Right lobe of liver (tissue), 6 donors: ENCODE measurements at places on chromosomes 5 and 9. TPM values are rescaled to one million over a fixed set of nuclear protein-coding genes. Genes with fewer than 3 reads are reported as not detected.
A peak's percentile ranks its signal among the peaks of the same experiment; 100 is the strongest.

DNA sequence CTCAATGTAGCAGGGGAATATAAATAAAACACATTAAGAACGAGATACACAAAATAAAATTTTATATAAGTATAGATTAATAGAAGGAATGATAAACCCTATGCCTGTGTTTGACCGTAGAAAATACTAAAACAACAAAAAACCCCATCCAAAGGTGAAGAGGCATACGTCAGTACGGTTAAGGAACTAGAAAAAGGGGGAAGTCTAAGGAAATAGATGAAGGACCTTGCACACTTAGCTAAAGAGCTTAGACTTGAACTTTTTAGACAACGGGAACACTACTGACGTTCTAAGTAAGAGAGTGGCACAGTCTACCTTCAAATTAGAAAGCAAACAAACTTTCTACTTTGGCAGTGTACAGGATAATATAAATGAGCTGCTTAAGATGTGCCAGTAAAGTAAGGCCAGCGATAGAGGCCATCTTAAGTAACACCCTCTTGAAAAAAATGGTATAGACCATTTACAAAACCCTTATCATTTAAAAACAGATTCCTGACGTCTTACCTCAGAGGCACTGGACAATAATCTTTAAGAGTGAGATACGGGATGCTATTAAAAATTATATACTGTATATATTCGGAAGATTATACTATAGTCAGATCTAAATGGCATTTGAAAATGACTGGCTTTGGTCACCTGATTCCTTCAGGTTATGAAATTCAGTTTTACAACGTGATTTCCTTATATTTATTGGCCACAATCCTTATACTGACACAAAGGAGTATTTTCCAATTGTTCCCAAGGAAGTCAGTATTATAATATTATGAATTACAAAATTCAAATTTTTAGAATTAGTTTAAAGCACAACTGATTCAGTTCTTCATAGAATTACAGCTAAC lies 8.5 kb downstream of the PANK3 start:
- DNase-seq = no peak

DNA sequence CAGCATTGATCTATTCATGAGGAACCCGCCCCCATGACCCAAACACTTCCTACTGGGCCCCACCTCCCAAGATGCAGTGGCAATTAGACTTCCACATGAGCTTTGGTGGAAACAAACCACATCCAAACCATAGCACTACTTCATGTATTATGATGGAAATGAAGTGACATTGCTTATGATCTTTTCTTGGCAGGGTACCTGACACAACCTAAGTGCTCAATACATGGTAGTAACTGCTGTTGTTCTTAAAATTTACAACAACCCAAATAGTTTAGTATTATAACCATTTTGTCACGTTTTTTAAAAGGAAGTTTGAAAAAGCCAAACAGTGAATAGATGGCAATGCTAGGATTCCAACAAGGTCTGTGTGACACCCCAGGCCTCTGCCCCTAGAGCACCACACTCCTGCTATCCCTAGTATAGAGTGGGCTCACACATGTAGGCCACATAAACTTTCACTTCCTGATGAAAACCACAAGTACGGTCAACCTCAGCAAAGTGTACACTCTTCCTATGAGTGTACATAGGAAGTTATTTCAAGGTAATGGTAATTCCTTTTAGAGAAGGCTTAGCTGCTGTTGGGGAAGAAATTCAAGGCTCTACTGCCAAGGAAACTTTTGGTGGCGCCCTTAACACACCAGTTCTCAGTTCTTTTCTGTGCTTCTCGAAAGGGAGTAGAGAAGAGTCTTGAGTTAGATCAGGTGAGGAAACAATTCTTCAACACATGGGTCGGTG lies 97.6 kb downstream of the ARSB start:
- no peak for DNase-seq

Gene CTNND2
- total RNA-seq = 1.1 TPM

DNA sequence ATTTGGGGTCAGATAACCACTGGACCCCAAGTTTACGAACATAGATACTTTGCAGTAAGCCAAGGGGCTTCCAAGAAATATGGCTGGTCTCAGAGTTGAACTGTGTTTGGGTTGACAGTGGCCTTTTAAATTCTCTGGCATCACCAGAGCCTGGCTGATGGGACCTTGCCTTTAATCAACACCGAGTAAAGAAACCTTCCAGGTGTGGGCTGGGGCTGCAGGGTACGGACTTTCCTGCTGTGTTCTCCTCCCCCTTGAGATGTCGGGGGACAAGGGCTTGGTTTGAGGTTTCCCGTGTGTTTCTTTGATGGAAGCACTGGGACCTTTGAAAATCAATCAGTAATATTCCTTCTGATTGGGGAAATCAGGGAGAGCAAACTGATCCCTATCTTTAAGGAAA lies 140.1 kb downstream of the MTX3 start:
- peak; percentile 5 for DNase-seq

Gene NFIB
- 42.2 TPM for total RNA-seq

GRCh38 chr5:60355181-60355580 lies 344.8 kb downstream of the DEPDC1B start:
- no peak for DNase-seq

DNA sequence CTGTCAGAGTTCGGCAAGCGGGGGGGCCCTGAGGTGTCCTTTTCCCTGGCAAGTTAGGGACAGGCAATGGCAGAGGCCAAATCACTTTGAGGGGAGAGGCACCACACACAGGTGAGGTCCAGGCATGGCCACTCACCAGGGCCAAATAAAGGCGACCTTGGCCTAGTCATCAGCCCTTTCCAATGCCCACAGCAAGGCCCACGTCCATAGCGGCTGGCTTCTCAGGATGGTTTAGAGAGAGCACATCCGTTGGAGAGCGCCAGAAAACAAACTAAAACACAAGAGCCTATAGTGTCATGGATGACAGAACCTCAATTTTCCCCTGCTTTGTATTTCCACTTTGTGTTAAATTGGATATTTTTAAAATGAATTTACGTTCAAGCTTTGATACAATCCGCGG lies 7.0 kb downstream of the CCNJL start:
- peak; percentile 37 for DNase-seq

DNA sequence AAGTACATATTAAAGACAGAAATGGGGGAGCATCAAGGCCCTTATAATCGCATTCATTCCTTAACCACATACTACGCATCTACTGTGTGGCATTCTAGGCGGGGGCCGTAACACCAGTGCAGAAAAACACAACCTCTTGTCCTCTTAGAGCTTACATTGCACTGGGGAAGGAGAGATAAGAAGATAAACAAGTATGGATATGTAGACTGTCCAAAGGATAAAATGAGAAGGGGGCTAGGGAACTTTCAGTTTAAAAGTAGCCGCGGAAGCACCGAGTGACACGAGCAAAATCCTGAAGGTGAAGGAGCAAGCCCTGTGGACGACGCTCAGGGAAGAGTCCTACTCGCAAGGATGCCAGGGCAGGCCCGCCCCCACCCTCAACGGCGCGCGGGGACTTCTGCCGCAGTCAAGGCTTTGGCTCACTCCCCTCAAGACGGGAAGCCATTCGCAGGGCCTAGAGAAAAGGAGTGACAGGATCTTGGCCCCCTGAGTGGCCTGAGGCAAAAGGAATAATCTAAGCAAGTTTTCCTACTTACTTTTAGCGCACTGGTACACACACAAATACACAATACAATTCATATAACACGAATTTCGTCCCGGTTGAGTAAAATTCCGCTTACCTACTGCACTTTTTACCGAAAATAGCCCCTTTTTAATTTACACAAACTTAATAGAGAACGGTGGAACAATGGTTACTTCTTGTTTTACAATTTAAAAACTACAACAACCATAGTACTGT lies 1.3 kb upstream of the NIPBL start:
- DNase-seq = peak; percentile 69

DNA sequence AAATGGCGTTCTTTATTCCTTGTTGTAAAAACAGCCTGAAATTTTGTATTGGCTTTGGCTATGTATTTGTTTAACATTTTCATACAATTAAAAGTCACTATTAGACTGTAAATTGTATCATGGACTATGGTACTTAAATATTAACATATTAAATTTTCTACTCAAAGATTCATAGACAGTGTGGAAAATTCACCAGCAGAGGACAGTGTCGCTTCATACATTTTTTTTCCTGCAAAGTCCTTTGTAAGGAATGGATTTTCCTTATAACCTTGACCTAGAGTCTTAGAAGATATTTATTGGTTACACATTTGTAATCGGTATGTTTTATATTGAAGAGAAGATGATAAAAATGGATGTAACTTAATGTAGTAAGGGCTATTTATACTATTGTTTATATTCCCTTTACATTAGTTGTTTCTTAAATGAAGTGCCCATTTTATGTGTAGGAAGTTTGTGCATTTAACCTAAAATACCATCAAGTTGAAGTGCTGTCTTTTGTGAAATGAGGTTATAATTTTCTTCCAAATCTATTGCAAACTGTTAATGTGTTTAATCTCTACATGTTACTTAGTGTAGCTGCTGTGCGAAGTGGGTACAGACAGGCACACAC lies 150.1 kb downstream of the KDM4C start:
- DNase-seq = no peak

GRCh38 chr5:175052351-175052750 lies 328.0 kb downstream of the MSX2 start:
- DNase-seq = no peak

DNA sequence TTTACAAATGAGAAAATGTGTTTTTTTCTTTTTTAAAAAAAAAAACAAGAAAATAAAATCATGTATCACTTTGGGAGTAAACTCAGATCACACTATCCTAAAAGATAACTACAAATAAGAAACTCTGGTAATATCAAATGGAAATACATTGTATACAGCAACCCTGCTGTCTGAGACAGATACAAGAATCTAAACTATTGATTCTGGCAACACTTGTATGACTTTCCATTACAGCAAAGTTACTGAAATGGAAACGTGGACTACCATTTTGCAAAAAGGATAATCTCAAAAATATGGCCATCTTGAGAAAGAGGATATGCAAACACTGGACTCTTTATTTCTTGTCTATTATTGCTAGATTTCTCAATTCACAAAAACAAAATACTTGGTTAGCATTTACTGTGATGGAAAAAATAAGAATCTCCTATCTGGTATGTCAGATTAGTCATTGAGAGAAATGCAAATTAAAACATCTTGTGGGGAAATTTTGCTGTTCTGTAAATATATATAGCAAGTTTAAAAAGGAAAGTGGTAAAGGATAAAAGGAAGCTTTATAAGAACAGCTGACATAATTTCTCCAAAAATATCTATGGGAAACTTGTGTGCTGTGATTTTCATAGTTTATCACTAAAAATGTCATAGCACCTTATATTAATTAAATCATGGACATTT lies 112.9 kb upstream of the FER start:
- DNase-seq = no peak

Gene ZDHHC11B
- total RNA-seq = 0.56 TPM

Gene HMCN2
- 0.31 TPM for total RNA-seq

Gene ECSCR
- total RNA-seq = 1.7 TPM

DNA sequence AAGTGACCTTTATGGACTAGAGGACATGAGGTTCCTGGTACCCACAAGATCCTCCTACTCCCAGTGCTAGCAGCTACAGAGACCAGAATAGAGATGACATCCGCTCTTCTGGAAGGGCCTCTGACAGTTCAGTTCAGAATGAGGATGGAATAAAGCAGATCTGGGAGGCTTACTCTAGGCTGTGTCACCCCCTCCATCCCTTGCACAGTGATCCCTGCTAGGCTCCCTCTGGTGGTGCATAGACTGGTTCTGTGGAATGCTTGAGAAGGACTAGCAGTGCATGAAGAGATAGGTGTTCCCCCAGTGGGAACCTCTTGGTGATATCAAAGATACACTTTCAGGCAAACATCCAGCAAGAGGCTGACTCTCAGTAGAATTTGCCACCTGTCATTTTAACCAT lies 83.0 kb downstream of the NPR3 start:
- no peak for DNase-seq

- DNase-seq = no peak
Measured at GRCh38 chr9:77433675-77434445, 214.3 kb downstream of the GNA14 start.

Gene PCDHB3
- not detected for total RNA-seq

Gene SERF1B
- 6.9 TPM for total RNA-seq

DNA sequence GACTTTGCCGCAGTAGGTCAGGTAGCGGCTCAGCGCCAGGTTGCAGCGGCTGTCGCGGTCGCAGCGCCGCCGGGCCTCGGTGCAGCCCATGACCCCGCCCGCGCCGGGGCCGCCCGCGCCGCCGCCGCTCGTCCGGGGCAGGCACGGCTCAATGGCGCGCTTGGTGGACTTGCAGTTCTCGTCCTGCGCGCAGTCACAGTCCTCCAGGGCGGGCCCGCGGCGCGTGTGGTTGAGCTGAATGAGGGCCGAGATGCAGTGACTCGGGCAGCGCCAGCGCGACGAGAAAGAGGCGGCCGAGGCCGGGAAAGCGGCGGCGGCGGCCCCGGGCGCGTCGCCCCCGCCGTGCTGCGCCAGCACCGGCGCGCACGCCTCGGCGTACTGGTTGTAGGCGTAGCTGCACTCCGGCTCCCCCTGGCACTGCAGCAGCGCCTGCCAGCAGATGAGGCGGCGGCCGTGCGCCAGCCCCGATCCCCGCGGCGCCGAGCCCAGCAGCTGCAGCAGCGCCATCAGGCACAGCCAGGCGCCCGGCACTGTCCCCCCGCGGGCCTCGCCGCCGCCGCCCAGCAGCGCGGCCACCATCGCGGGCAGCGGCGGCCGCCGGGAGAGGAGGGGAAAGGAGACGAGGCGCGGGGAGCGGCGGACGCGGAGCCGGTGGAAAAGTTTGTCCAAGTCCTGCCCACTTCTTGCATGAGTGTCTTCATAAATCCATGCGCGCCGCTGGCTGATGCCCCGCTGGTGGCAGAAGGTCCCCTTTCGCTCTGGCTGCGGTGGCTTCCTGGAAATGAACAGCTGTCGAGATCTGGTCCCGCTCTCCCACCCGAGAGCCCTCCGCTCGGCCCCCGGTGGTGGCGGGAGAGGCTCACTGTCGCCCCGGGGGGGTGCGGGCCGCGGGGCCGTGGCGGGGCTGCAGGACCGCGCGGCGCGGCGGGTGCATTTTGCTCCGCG lies 833 bp downstream of the GAS1 start:
- DNase-seq = peak; percentile 80

DNA sequence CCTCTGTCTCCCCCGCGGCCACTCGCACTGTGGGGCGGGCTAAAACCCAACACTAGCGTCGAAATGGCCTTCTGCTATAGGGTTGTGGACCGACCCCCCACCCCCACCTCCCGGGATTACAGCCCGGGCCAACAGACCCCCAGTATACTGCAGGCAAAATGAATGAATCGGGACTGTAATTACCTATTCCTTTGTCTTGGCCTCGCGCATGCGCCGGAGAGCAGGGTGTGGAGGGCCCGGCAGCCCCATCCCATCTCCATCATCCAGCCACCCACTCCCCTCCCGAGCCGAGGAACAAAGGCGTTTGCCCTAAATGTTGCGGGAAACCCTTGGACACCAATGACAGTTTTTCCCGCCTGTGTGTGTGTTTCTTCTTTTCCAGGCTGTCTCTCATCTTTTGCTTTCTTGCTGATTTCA lies 1.6 kb downstream of the BASP1 start:
- DNase-seq = no peak

DNA sequence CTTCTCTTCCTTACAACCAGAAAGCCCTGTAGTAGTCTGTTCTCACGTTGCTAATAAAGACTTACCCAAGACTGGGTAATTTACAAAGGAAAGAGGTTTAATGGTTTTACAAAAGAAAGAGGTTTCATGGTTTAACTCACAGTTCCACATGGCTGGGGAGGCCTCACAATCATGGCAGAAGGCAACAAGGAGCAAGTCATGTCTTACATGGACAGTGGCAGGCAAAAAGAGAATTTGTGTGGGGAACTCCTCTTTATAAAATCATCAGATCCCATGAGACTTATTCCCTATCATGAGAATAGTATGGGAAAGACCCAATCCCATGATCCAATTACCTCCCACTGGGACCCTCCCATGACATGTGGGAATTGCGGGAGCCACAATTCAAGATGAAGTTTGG lies 164.9 kb downstream of the NR3C1 start:
- DNase-seq = no peak

- DNase-seq = no peak
Measured at GRCh38 chr9:106632621-106633020, 230.3 kb upstream of the ZNF462 start.

Gene PCDHB2
- total RNA-seq = not detected
